ENCODE measurements at places on chromosomes 7 and 10. TPM values are rescaled to one million over a fixed set of nuclear protein-coding genes. Genes with fewer than 3 reads are reported as not detected.

The ANKRD30A gene
- not detected for polyA plus RNA-seq

The TMEM236 gene
- 8.1 TPM for polyA plus RNA-seq

DNA sequence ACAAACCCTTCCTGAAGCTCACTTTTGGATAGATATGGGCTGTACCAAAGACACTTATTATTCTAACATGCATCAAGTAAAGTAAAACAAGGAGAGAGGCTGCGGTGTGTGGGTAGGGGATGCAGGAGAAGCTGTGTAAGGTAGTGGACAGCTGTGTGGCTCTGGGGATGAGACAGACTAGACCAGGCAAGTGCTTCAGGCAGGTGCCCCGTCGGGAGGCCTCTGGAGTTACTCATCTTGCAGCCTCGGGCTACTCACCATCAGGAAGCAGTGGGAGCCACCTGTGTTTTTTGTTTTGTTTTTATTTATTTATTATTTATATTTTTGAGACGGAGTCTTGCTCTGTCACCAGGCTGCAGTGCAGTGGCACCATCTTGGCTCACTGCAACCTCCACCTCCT, 49.3 kb upstream of the NCAPG2 start:
- H3K27ac ChIP-seq, result no peak overlapping the region
- H3K36me3 ChIP-seq, result peaks cover 17% of the 10 kb centered on the region
- no peak overlapping the region for H3K4me3 ChIP-seq
- no peak for DNase-seq
- no peaks in the 10 kb centered on the region for H3K4me1 ChIP-seq
- H3K27me3 ChIP-seq, result no peaks in the 10 kb centered on the region

DNA sequence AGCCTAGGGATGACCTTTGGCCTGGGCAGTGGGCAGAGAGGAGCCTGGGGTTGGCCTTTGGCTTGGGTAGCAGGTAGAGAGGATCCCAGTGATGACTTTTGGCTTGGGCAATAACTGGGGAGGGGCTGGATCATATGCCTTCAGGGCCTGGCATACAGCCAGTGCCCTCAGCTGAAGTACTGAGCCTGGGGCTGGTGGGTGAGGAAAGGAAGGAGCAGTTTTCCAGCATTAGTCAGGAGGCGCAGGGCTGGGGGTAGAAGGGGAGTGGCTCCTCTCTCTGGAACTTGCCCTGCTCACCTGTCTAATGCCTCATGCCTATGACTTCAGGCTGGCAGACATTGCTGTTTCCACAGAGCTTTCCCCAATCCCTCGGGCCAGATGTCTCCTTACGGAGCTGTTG, 15.2 kb upstream of the COMTD1 start:
- no peaks in the 10 kb centered on the region for H3K36me3 ChIP-seq
- no peak overlapping the region for H3K4me3 ChIP-seq
- no peaks in the 10 kb centered on the region for H3K27me3 ChIP-seq
- peak; percentile 84 for DNase-seq
- no peaks in the 10 kb centered on the region for H3K4me1 ChIP-seq

DNA sequence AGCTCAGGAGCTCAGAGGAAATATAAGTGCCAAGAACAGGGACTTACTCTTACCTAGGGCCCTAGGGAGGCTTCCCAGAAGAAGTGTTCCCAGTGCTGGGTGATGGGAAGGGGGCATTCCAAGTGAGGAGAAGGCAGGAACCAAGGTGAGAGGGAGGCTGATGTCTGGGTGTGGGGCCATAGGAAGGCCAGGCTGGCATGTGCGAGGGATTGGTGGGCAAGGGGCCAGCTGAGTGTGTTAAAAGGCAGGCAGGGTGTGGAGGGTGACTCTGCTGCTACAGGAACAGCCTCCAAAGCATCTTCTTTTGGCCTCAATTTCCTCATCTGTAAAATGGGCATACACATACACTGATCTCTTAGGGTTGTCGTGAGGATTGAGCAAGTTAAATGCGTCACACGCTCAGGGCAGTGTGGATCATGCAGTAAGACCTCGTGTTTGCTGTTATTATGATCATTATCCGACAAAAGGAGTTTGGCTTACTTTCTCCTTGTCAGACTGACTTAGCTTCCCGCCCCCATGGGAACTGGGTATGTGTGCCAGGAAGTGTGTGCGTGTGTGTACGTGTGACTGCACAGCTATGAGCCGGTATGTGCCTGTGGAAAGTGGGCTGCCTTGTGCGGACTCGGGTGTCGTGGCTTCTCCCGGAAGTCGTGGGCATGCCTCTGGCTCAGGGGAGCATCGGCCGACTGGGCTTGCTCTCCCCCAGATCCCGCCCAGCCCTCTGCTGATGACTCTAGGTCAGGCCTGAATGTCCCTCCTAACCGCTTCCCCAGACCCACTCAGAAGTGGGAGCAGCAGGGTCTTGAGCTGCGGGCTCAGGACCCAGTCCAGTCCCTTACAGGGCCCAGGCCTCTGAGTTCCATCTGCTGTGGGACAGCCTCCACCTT, 59.6 kb downstream of the NEURL1 start:
- no peak overlapping the region for H3K27ac ChIP-seq
- no peaks in the 10 kb centered on the region for H3K27me3 ChIP-seq
- H3K4me1 ChIP-seq, result peaks cover 17% of the 10 kb centered on the region
- DNase-seq, result no peak

GRCh38 chr10:22253580-22253882, 35.7 kb upstream of the EBLN1 start:
- no peaks in the 10 kb centered on the region for H3K36me3 ChIP-seq
- H3K27me3 ChIP-seq, result no peaks in the 10 kb centered on the region
- no peak for DNase-seq
- H3K4me3 ChIP-seq, result peak overlapping the region; percentile 66
- H3K27ac ChIP-seq, result no peak overlapping the region
- H3K4me1 ChIP-seq, result no peaks in the 10 kb centered on the region
